ENCODE measurements at places on chromosomes 13 and 19.

GRCh38 chr19:50314724-50315708 is 14.2 kb downstream of the KCNC3 start:
- no peak for DNase-seq

GRCh38 chr13:30319655-30320054 is 12.3 kb upstream of the KATNAL1 start:
- no peak for DNase-seq

DNA sequence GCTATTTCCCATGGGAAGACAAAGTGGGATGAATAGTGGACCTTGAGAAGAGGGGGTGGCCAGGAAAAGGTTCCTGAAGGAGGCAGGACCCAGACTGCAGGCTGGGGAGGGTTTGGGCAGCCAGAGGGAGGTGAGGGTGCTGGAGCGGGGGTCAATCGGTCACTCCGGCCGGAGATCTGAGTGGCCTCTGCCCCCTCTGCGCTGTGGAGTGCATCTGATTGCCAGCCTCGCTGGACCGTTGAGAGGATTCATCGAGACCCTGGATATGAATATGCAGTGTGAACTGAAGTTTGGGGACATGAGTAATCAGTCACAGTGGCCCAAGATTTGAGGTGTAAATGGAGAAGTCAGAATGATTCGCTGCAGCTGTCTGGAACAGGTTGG is 5.5 kb upstream of the ZNF580 start:
- DNase-seq = peak; percentile 37

- DNase-seq = no peak
Measured at GRCh38 chr19:3660493-3661219, 34.1 kb upstream of the CACTIN start.

DNA sequence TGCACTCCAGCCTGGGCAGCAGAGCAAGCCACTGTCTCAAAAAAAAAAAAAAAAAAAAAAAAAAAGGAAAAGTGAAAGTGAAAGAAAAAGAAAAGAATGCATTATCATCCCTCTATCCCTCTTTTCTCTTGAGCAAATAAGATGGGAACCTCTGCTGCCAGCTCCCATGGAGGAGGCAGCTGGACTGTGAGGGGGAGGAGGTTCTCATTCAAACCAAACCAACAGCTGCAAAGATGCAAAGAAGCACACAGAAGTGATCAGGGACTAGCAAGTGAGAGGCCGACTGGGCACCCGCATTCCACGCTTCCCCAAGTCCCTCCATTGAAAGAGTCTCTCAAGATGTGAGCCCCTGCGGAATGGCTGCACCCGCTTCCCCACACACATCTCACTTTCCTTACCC is 63.5 kb downstream of the TSHZ3 start:
- DNase-seq = no peak

DNA sequence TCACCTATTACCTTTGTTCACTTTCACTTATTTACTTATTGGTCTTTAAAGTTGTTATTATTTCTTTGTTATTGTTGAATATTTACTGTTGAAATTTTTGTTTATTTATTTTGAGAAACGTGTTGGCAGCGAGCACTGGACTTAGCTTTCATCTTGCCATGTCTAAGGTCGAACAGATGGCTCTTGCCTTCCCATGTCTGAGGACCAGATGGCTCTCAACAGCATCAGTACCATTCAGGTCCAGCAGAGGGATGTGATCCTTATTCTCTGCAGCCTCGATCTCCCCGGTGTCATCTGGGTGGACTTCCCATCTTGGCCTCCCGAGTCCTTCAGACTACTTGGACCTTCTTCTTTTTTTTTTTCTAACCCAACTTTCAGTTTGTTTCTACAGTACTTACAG is 1437.6 kb downstream of the UQCRFS1 start:
- DNase-seq = no peak

- DNase-seq = no peak
Measured at GRCh38 chr13:40878321-40878720, 88.9 kb downstream of the SLC25A15 start.

DNA sequence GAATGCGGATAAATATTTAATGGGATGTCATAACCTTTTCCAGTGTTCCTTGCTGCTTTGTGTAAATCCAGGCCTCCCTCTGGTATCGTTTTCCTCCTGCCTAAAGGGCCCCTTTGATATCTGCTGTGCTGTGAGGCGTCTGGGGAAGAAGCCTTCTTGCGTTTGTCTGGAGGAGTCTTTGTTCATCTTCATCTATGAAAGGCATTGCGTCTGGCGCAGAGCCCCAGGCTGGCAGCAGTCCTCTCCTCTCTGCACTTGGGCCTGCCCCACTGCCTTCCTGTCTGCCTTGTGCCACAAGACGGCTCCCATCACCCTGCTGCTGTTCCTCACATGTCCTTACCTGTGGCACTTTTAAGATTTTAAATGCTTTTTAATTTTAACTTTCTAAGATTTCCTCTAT is 9.8 kb downstream of the PROZ start:
- DNase-seq = no peak

GRCh38 chr13:99505814-99506269 is 4.6 kb downstream of the TM9SF2 start:
- DNase-seq = no peak

- peak; percentile 76 for DNase-seq
Measured at GRCh38 chr19:56477429-56478338, 539 bp upstream of the ZNF667 start.

- no peak for DNase-seq
Measured at GRCh38 chr13:49305792-49306425, 58.2 kb downstream of the CDADC1 start.

DNA sequence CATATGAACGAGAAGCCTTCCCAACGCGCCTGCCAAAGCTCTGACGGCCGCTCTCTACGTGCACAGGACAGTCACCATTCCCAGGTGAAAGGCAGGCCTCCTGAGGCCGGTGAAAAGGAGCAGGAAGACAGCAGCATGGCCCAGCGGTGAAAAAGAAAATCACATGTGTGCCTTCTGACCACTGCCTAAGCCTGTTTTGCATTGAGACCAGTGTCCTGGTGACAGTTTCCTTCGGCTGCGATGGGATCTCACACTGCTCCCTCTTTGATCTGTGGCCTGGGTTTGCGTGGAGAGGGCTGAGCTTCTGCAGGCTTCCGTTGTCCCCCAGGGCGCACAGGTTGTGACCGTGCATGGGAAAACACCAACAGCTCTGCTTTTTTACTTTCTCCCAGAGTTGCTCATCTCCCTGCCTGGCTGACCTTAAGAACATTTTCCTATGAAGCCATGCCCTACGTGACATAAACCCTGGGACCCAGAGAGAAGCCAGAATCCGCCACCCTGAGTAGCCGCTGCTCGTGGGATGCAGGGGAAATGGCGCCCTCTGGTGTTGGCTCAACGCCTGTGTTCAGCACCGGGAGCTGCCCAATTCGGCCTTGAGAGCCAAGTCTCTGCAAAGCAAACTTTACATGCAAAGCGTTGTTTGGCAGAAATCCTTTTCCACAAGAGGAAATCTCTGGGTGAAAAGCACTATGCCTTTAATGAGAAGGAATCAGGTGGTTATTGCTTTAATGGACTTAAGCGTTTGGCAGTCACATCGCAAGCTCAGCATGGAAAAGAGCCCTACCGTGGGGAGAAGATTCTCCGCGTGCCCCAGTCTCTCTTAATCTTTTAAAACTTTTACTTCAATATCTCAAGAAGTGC is 112.2 kb upstream of the GPR12 start:
- DNase-seq = peak; percentile 74

DNA sequence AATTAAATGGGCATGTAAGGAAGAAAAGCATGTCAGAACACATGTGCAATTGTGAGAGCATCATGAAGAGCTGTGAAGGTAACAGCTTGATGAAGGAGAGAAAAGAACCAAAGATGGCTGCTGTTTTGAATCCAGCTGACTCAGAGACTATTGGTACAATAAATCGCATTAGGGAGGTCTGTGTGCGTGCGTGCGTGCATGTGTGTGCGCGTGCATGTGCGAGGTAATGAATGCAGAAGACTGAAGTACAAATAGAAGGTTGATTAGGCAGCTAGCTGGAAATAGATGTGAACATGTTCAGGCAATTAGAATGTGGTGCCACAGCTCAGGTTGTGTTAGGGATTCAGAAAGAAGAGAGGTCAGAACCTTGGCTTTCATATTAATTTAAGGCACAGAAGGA is 440.5 kb downstream of the OXGR1 start:
- DNase-seq = no peak

- no peak for DNase-seq
Measured at GRCh38 chr19:31181535-31181934, 167.7 kb downstream of the TSHZ3 start.

DNA sequence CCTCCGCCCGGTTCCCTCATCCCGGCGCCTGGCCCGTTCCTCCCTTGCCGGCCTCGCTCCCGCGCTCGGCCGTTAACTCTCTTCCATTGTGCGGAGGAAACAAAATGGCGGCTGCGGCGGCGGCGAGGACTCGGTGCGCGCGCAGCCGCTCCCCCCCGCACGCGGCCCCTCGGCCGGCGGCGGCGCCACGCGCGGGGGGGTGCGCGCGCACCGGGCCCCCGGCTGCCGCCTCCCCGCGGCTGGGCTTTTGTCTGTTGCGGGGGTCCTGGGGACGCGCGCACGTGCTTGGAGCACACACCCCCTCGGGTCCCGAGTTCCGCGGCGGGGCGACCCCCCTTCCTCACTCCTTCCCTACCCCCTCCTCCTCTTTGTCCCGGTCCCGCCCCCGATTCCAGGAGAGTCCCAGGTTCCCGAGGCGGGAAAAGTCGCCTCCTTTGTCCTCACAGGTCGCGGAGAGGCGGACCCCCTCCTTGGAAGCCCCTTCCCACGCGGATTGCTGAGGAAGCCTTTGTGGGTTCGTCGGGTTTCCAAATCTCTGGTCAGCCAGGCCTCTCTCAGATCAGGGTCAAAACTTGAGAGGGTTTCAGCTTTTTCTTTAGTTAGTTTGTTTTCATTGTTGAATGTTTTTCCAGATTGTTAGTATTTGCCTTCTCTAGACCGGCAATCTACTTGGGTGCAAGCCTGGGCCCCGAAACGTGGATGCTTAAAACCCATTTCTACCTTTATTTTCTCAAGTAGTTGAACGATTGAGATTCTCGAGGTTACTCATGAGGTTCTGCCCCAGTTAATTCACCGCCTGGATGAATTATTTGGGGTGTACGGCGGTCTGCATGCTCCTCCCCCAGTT is 687 bp downstream of the ILF3 start:
- peak; percentile 28 for DNase-seq

- DNase-seq = no peak
Measured at GRCh38 chr19:1627194-1627593, 21.9 kb upstream of the UQCR11 start.

GRCh38 chr19:5943623-5944022 is 29.6 kb downstream of the CAPS start:
- DNase-seq = no peak

DNA sequence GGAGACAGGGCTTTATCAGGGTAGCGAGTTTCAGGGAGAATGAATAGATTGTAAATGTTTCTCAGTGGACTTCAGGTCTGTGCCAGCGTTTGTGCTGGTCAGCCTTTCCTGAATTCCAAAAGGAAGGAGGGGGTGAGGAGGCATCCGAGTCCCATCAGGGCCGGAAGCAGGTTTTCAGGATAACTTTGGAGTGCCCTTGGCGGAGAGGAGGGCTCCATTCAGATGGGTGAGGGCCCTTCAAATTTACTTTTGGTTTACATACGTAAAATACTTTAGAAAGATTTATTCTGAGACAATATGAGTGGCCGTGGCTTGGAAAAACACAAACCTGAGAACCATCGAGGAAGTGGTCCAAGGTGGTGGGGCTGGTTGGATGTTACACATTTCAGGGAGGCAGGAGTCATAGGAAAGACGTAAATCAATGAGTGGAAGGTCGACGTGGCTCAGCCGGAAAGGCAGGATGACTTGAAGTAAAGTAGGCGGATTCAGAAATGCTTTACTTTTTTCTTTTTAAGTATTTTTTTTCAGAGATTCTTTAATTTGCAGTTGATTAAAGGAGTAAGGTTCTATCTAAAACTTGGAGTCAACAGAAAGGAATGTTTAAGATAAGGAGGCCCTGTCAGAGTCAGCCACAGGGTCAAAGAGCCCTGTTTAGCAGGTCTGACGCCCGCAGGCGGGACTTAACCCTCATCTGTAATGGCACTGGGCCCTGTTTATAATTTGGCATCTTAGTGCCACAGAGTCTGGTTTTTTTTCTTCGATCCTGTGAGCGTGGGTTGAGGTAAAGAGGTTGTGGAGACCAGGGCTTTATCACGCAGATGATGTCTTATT is 32.8 kb downstream of the ATP11A start:
- no peak for DNase-seq

- no peak for DNase-seq
Measured at GRCh38 chr13:54637366-54637765, 1608.8 kb downstream of the OLFM4 start.

GRCh38 chr13:106989876-106990275 is 421.9 kb upstream of the ARGLU1 start:
- no peak for DNase-seq

DNA sequence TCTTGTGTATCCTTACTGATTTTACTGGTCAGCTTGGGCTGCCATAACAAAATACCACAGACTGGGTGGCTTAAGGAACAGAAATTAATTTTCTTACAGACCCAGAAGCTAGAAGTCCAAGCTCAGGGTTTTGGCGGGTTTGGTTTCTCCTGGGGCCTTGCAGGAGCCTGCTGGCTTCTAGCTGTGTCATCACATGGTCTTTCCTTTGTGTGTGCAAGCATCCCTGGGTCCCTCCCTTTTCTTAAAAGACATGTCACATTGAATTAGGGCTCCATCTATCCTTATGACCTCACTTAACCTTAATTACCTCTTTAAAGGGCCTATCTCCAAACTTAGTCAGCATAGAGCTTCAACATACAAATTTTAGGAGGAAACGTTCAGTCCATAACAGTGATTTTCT is 23.4 kb downstream of the UBAC2 start:
- no peak for DNase-seq

DNA sequence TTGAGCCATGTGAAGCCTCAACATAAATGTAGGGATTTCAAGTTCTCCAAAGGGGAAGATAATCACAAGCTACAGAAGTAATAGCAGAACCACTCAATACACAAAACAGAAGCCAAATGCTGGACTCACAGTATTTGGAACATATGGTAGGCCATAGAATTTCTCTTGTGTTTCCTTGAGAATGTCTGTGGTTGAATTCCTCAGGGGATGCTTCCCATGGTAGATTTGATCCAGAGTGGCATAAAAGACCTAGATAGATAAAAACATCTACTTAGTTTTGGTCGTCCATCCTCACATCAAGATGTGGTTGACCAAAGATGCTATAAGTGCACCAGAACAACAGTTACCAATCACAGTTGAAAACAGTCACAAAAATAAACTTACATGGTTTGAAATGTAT is 83.4 kb downstream of the MIPEP start:
- DNase-seq = no peak

- DNase-seq = no peak
Measured at GRCh38 chr13:111954661-111955411, 112.1 kb upstream of the SOX1 start.

- DNase-seq = no peak
Measured at GRCh38 chr19:53971673-53972072, 8.9 kb downstream of the CACNG8 start.

DNA sequence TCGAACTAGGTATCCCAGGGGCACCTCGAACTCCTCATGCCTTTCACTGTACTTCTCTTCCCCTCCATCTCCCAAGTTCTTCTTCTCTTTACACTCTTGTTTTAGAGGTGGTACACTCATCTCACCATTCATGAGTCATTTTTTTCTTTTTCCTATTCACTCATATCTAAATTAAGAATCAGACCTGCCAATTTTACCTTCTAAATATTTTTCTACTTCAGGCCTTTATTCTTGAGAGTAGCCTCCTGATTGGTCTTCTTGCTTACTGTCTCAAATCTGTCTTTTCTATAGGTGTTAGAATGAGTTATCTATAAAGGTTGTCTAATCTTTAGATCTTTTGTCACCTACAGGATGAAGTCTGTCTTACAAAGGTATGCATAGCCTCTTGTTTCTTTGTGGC is 20.7 kb downstream of the TDRD3 start:
- DNase-seq = no peak

Data from activated T-cell treated with anti-CD3 and anti-CD28 coated beads, Interleukin-2, amount 50 U/mL, for 48 hours (primary cell).